ENCODE measurements at places on chromosomes 3 and 15. TPM values are rescaled to one million over a fixed set of nuclear protein-coding genes. Genes with fewer than 3 reads are reported as not detected.

Gene GOLGA8G
- not detected for total RNA-seq

Gene PPIP5K1
- 27.8 TPM for total RNA-seq

Gene PLCB2
- total RNA-seq: 63.5 TPM

Gene BUB1B
- 141 TPM for total RNA-seq

Gene KIAA1143
- total RNA-seq: 20.2 TPM

Gene C3orf70
- 0.06 TPM for total RNA-seq

Gene LRRC3B
- total RNA-seq: not detected

Gene SLC38A3
- not detected for total RNA-seq

Gene GABRB3
- total RNA-seq: not detected

Gene SLC6A20
- not detected for total RNA-seq

Gene KIF15
- total RNA-seq: 37.8 TPM

Gene FOXL2NB
- total RNA-seq: not detected

Gene CLSTN2
- total RNA-seq: not detected

Gene TMCO5A
- not detected for total RNA-seq

Gene CPB1
- not detected for total RNA-seq

Gene ZNF80
- 0.71 TPM for total RNA-seq

Gene TMEM212
- total RNA-seq: not detected

Gene NPHP3
- 23.5 TPM for total RNA-seq

Gene AADACL2
- not detected for total RNA-seq

Gene CFAP100
- not detected for total RNA-seq

Gene MAP1A
- 1.4 TPM for total RNA-seq

Gene NRROS
- 17.2 TPM for total RNA-seq

Gene LYSMD4
- 5.8 TPM for total RNA-seq

Gene CADM2
- not detected for total RNA-seq

Gene SLC28A1
- total RNA-seq: not detected

Gene SAMD7
- not detected for total RNA-seq

Gene CLDN16
- total RNA-seq: not detected

Gene MESD
- total RNA-seq: 21.8 TPM

Gene VEPH1
- not detected for total RNA-seq

Gene ECE2
- 0.18 TPM for total RNA-seq

Gene ARGFX
- total RNA-seq: not detected

Gene SLC2A2
- total RNA-seq: not detected

Gene ZBTB11
- 48.1 TPM for total RNA-seq

Gene PLS1
- total RNA-seq: 6.0 TPM

Gene KBTBD13
- not detected for total RNA-seq

Gene RASGRP1
- 61.2 TPM for total RNA-seq

Gene APEH
- total RNA-seq: 137 TPM

Gene EFHB
- total RNA-seq: 0.91 TPM

Gene BCL6
- 103 TPM for total RNA-seq

Gene ATP2B2
- not detected for total RNA-seq

Gene PIGZ
- 1.1 TPM for total RNA-seq

Gene BOC
- not detected for total RNA-seq

Gene UACA
- 7.7 TPM for total RNA-seq

Gene ZNF774
- 0.50 TPM for total RNA-seq

Gene PLA2G4F
- total RNA-seq: not detected

All from activated naive CD4-positive, alpha-beta T cell treated with anti-CD3 and anti-CD28 coated beads, Interleukin-2, amount 50 U/mL, for 72 hours (primary cell).